ENCODE measurements at places on chromosomes 1 and 21.

- no peak for DNase-seq
Observed at GRCh38 chr1:162020150-162020549, 3.5 kb downstream of the OLFML2B start.

- no peak for DNase-seq
Observed at GRCh38 chr1:81142099-81142826, 658.5 kb upstream of the ADGRL2 start.

DNA sequence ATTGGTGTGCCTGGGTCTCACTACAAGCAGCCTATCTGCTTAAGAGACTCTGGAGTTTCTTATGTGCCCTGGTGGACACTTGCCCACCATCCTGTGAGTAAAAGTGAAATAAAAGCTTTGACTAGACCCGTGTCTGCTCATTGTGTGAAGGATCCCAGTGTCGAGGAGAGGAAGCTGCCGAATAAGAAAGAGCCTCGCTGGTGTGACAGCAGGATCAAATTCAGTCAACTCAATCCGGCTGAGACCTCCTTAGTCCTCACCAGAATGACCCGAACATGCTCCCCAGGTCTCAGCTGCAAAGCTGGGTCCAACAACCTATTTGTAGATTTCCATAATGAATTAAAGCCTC lies 14.8 kb downstream of the CD2 start:
- DNase-seq = no peak

GRCh38 chr21:15614766-15615165 lies 115.0 kb upstream of the USP25 start:
- DNase-seq = no peak

GRCh38 chr1:183472488-183473216 lies at the start of gene SMG7:
TSS of gene SMG7 (plus strand) at chr1:183472499. CDS start at chr1:183472621, 122 bp downstream.
- no peak for DNase-seq

- peak; percentile 62 for DNase-seq
Observed at GRCh38 chr1:61851849-61852669, 109.8 kb downstream of the PATJ start.

DNA sequence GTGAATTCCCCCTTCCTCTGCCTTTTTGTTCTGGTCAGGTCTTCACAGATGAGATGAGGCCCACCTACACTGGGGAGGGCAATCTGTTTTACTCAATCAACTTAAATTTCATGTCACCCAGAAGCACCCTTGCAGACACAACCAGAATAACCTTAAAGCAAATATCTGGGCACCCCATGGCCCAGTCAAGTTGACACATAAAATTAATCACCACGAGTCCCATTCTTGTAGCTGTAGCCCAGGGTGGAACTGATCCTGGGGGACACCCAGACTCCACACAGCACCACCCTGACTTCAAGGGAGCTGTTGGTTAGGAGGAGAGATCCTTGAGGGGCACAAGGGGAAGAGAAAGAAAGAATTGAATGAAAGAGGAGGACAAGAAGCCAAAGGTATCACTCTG lies 23.1 kb downstream of the CAPN9 start:
- DNase-seq = no peak

DNA sequence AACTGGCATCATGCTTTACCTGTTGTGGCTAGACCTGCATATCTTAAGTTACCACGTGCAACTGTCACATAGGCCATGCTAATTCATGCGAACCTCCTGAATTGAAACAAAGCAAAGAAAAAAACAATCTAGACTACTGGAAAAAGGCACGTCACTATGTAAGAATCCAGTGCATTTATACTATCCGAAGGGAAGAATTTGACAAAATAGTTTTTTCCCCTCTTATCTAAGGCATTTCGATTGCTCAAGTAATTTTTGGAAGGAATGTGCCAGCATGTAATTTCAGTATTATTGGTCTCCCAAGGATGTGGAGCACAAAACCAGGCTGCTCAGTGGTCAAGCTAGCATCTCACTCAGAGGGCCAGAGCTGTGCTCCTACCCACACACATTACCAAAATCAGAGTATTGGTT lies 31.5 kb upstream of the C1orf198 start:
- no peak for DNase-seq

- no peak for DNase-seq
Observed at GRCh38 chr21:44466351-44466954, 11.1 kb downstream of the LRRC3 start.

DNA sequence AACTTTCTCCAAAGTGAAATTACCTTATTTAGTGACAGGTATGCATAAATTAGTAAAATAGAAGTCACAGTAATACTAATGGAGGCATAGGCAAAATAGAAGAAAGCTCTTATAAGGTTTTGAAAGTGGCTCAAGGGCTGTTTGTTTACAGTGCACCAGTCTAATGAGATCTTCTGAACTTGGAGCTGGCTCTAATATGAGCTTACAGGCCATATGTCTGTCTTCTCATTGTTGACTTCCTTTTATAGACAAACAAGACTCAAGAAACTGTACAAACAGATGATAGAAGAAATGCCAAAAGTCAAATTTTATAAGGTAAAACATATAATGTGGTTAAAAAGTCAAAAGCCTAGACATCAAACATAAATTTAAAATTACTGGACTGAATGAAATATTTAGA lies 207.5 kb upstream of the NEGR1 start:
- DNase-seq = no peak

DNA sequence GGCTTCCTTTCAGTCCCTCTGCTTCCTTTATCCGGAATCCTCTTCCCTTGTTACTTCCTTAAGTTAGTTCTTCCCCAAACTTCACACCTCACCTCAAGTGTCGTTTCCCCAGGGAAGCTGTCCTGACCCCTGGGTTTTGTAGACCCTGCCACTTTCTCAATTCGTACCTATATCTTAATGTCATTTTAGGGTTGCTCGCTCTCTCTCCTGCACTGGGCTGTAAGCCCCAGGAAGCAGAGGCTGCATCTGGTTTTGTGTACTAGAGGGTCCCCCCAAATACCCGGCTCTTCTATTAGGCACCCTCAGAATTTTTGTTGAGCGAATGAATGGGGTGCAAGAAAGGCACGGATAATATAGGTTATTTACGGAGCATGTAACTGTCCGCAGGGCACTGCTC lies 603 bp upstream of the OPRD1 start:
- DNase-seq = no peak

DNA sequence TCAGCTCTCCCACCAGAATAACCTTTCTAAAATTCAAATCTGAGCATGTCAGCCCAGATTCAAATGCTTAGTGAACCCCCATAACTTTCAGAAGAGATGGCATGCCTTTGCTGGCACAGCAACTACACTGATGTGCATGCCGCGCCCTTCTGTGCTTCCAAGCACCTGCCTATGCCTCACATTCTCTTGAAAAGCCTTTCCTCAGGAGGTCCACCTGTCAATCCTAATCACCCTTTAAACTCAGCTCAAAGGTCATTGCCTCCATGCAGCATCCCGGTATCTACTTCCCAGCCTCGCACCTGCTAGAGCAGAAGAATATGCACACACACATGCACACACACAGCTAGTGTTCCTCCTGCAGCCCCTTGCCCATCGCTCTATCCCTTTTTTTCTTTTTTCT lies 5.2 kb upstream of the S100A2 start:
- DNase-seq = no peak

DNA sequence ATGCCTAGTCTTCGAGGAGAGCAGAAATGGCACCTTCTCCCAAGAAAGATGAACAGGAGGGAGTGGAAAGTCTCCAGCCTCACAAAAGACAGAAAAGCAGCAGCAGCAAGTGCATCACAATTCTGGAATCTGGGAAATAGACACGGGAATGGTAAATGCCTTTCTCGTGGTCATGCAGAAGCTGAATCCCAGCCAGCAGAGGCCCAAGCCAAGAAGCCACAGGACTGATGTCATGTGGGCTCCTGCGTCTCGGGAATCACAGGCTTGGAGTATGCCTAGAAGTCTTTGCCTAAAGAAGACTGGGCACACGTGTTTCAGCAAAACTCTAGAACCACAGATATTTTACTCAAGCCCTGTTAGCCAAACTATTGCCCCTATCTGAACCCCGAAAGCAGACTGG lies 260.3 kb upstream of the PLD5 start:
- DNase-seq = no peak

DNA sequence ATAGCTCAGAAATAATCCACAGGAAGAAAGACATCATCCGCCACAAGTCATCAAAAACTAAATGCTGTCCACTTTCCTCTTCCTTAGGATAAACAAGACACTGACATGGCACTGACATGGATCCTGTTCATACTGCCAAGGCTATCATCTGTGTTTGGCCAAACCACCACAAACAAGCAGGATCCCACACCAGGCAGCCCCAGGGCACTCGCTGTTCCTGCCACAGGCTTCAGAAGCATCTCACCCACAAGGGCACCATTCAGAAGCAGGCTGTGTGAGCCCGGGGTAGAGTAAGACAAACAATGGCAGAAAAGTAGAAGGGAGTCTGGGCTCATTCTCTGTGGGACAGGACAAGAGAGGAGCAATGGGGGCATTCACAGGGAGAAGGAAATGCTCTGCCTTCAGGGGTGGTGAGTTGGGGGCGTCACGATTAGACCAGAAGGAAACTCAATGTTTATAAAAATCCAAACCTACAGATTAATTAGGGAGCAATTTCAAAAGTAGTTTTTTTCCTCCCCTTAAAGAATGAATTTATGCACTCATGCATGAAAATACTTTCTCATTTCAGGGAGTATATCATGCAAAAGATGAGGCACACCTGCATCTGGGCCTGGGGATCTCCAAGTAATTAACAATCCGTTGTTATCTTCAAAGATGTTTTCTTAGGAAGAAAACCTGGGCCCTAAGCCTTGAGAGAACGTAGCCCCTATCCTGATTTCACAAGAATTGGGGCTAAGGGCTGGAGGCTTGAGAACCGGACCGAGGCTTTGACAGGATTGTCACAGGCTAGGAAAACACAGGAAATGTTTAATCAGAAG lies 43.3 kb upstream of the ATP1A1 start:
- no peak for DNase-seq

DNA sequence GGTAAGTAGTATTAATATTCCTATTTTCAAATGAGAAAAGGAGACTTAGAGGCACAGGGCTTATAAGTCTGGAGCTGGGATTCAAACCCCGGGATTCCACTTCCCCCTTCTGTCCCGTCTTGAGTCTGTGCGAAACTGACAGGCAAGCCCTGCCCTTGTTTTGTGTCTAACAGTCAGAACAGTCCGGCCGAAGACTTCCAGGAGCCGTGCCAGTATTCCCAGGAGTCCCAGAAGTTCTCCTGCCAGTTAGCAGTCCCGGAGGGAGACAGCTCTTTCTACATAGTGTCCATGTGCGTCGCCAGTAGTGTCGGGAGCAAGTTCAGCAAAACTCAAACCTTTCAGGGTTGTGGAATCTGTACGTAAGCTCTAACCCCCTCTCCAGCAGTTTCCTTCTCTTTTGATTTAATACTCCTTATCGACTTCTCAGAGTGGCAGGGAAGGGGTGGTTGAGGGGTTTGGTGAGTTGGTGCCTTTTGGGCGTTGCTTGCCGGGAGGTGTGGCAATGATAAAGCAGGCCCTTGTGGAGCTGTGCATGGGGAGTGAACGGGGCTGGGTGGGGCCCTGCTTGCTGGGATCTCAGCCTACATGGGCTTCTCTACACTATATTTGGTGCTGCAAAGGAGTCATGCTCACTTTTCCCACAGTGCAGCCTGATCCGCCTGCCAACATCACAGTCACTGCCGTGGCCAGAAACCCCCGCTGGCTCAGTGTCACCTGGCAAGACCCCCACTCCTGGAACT lies 29.4 kb downstream of the IL6R start:
- no peak for DNase-seq

DNA sequence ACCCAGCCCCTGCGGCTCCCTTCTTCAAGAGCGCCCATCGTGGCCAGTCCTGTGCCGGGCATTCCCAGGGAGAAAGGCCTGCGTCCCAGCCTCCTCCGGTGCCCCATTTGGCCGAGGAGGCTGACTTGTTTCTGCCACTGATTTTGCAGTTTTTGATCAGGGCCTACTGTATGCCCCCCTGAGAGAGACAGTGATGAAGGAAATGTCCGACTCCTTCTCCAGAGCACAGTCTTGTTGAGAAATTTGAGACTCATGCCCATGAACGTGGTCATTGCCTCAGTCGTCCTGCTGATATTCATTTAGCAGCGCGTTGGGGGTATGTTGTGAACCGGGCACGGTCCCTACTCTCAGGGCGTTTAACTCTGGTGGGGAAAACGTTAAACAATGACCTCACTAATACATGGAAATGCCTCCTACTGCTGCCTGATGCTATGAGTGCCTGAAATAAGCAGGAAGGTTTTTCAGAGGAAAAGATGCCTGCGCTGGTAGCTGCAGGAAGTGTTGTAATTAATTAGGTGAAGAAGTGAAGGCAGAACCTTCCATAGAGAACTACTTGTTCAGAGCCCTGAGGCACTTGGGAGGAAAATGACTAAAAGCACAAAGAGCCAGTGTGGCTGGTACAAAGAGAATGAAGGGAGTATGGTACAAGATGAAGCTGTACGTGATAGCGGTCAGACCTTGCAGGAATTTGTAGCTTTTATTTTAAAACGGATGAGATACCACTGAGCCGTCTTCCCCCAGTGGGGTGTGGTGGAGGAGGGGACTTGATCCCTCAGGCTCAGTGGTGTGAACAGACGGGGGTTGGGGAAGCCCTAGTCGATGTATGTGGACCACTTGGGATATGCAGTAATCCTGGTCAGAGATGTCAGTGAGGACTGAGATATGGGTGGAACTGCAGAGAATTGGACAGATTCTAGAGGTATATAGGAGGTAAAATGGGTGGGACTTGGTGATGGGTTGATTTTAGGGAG lies 730 bp downstream of the ZCCHC17 start:
- DNase-seq = no peak

- no peak for DNase-seq
Observed at GRCh38 chr1:115134850-115135480, 45.7 kb upstream of the TSPAN2 start.

GRCh38 chr1:160550572-160551034 lies 27.5 kb upstream of the SLAMF6 start:
- no peak for DNase-seq

DNA sequence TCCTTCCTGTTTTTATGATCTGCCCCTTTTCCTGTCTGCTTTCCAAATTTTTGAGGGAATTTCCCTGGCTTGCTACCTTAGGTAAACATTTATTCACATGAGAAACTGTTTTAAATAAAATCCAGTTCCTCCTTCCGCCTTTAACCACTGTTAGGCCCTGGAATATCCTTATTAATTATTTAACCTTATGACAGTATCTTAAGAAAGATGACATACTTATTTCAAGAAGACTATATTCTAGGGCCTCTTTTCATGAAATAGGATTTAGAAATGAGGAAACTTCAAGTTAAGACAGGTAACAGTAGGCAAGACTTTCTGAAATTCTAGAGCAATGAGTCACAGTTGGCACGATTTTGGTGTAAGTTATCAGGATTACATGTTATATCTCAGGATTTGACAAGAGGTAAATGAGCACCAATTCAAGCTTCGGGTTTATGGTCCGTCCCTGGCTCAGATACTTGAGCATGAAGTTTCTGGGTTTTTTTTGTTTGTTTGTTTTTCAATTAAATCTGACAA lies 2.0 kb upstream of the TNFSF18 start:
- DNase-seq = no peak

GRCh38 chr1:113405573-113405972 lies 15.3 kb downstream of the MAGI3 start:
- no peak for DNase-seq

DNA sequence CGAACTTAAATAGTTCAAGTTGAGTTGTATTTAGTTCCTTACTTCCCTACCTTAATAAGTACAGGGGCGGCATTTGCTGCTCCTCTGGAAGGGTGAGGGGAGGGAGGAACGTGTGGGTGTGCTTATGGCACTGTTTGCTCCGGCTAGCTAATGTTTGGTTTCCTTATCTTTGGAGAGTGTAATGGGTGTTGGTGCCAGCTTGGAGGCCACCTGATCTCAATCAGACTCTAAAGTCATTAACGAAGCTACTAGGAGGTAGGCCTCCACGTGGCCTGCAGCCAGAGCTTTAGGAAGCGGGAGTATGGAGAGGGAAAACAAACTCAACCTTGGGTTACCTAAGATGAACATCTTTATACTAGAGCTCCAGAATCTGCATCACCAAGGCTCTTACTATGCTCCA lies 43.0 kb upstream of the RAP1A start:
- DNase-seq = peak; percentile 37

GRCh38 chr1:22886211-22886610 lies 86.5 kb downstream of the LACTBL1 start:
- DNase-seq = no peak
